Adipocyte (in vitro differentiated cells): ENCODE measurements at places on chromosomes 7 and 10.

DNA sequence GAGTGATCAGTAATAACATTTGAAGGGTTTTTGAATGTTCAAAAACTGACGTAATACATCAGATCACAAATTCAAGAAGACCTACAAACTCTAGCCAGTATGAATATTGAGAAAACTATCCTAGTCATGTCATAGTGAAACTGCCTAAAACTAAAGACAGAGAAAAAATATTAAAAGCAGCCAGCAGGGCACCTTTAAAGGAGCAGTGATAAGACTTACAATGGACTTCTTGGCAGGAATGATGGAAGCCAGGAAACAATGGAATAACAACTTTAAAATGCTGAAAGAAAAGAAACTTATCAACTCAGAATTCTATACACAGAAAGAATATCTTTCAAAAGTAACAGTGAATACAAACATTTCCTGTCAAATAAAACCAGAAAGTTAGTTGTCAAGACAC is 78.3 kb upstream of the CTBP2 start:
- DNase-seq: no peak

DNA sequence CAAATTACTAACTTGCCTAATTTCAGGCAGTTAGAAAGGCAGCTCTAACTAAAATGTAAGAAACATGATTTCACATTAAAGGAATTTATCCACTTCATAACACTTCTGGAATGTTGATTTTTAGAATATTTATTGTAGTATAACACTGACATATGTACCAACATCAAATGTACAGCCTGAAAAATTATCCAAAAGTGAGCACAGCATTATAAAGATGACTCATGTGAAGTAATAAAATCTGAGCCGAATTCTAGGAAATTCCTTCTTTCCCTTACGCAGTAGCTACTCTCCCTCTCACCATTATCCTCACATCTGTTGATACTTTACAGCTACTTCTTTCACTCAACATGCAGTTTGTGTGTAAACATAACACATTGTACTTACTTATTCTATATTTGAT is 610.6 kb downstream of the ZWINT start:
- DNase-seq: no peak

GRCh38 chr10:106474876-106475275 is 689.6 kb downstream of the SORCS1 start:
- DNase-seq: peak; percentile 45

DNA sequence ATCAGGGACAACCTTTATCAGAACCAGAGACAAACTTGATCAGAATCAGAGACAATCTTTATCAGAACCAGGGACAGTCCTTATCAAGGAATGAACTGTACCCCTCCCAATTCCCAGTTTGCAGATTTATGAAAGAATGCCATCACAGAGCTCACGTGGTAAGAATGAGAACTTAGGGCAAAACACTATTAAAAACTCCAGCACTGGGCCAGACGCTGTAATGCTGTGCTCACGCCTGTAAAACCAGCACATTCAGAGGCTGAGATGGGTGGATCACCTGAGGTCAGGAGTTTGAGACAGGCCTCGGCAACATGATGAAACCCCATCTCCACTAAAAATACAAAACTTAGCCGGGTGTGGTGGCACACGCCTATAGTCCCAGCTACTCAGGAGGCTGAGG is 85.1 kb upstream of the TNRC18 start:
- DNase-seq: no peak

GRCh38 chr10:119705434-119705831 is 20.4 kb upstream of the INPP5F start:
- DNase-seq: no peak

DNA sequence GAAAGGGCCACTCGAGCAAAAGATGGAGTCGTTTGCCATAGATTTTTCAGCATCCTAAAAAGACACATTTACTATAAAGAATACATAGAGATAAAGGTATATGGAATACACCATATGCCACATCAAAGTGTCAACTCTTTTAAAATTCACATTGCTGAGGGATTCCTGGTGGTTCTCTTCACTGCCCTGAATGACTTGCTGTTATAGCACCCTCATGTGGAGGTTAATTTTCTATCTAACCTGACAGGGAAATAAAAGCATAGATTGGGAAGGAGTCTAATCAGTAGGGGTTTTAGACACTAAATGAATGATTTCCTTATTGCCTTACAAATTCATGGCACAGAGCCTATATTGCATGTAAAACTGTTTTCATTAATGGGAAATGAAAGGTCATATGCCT is 25.9 kb downstream of the DNAH11 start:
- DNase-seq: no peak

- no peak for DNase-seq
Observed at GRCh38 chr10:61354401-61354975, 98.7 kb downstream of the TMEM26 start.
